ENCODE measurements at places on chromosomes 2 and 18.

DNA sequence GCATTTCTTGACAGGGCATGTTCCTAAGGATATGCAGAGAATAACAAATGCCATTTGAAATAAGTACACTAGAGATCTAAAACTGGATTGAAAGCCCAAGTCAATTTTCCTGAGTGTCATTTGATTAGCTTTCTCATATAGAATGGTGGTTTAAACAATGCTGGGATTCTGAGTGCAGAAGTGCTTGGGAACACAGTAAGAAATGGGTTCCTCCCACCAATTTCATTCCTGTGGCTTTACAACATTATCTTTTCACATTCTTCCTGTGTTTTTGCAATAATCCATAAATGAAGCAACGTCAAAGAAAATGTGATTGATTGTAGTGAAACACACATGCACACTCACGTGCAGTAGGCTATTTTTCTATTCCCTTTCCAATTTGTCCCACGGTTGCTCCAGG is 1858.4 kb upstream of the PIK3C3 start:
- no peak for DNase-seq

DNA sequence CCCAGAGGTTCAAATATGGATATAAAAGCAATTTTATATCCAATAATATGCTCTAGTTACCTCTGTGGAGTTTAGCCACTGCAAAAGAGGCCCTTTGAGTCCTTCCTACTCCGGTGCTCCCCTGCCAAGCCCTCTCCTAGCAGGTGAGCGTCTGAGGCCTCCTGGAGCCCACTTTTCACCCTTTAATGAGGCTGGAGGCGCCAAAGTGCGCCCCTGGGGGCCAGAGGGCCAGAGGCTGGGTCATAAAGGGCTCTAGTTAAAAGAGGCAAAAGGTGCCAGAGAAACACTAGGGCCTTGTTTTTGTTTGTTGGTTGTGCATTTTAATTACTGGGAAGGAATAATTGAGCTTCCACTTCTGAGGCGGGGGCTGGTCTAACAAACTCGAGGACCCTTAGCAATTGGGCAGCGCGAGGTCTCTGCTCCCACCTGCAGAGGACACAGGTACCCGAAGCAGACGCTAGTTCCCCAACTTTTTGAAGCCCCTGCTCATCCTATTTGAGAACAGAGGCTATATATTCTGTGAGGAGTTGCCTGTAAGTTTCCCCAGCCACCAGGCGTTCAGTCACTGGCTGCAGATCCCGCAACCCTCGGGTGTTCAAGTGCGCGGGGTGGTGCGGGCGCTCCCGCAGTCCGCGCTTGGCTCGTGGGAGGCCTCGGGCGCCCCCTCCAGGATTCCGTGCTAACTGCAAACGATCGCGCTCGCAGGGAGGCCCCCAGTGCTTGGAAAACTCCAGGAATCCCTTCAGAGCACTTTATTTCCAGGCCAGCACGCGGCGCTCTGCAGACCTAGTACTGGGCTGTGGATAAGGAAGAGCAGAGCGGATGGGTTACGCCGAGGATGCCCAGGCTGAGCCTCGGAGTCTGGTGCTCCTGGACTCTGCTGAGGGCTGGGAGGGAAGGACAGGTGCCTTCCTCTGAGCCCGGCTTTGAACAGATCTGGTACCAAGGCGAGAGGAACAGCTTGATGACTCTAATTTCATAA is 14.1 kb downstream of the MSGN1 start:
- no peak for DNase-seq

DNA sequence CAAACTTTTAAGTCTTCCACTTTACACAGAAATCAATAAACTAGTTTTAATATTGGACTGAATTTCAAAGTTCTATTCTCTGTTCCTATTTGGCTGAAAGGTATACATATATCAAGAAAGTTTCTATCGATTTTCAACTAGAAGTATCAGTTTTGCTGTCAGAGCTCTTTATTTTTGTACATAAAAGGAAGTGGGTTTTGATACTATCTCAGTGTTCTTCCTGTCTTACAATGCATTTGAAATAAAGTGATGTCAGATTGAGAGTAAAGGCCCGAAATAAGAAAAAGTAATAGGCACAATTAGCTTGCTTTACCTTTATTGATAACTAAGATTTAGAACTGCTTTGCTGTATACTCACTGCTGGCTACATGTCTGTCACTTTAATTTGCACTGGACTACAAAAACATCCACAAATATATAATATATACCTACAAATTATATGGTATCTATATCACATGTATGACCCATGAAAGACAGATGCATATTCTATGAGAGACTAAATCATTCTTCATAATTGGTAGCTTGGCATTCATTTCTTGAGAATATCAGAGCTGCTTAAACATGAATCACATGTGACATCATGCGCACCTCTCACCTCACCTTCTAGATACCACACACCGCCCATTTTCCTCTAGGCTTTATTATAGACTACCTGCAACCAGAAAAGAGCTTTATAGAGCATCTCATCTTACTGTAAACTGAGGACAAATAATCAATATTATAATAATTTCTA is 83.6 kb downstream of the ASXL2 start:
- peak; percentile 41 for DNase-seq

DNA sequence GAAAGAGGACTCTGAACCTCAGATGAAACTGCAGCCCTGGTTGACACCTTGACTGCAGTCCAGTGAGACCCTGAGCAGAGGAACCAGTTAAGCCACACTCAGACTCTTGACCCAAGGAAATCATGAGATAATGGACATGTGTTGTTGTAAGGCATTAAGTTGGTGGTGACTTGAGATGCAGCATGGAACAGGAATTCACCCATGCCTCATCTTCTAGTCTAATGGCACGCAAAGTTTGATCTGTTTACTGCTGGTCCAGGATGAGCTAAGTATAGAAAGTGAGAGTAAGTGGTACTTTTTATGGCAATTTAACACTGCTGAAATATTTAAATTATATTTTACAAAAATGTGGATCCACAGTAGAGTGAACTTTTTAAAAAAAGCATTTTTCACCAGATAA is 51.3 kb upstream of the LTBP1 start:
- DNase-seq = no peak

DNA sequence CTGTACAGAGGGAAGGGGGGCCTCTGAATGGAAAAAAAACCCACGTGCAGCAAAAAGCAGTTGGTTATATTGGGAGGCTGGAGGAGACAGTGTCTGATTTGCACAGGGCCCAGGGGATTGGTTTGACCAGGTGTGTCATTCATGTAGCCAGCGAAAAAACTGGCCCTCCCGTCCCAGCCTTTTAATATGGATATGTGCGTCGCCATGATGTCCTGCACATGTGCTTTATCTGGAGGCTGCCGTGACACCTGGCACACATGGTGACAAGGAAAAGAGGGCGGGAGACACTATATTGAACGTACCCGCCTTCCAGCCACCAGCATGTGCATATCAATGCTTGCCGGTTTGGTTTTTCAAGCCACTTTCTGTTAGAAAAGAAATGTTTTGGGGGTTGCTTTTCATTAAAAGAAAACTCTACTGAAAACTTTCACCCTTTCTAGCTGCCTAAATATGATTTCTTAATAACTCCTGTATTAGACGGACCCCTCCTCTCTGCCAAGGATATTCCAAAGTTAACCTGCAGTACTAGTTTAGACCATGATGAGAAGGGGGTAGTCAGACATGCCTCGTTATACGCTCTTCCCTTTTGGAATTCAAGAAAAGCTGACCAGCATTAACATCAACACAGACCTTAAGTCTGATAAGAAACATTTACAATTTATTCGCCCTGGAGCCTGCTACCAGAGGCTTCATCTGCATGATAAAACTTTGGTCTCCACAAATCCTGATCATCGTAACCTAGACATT is 16.2 kb downstream of the SLC25A52 start:
- DNase-seq = no peak

- peak; percentile 12 for DNase-seq
Measured at GRCh38 chr2:127388423-127389164, 819 bp upstream of the MAP3K2 start.

GRCh38 chr18:2990956-2991640 is 21.8 kb downstream of the LPIN2 start:
- no peak for DNase-seq

All from CD4-positive, alpha-beta T cell treated with Interleukin-6 at 100 ng/mL for 8 hours (primary cell).